Karpas-422 (cell line): ENCODE measurements at places on chromosomes 12 and 14. TPM values are rescaled to one million over a fixed set of nuclear protein-coding genes. Genes with fewer than 3 reads are reported as not detected.
A peak's percentile ranks its signal among the peaks of the same experiment; 100 is the strongest.

DNA sequence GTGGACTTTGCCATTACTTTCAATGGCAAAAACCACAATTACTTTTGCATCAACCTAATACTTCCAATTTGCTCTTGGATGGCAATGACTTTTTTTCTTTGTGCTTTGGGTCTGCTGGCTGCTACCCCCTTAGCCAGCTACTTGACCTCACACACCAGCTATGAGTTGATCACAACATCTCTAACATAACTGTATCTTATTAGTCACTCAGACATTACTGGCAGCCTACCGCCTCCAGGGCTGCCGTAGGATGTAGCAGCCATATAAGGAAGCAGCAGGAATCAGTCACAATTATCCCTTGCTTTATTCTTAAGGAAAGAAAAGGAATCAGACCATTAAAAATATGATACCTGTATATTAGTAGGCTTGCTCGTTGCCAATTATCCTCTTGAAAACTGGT lies 260.5 kb downstream of the ADAMTS20 start:
- no peak for DNase-seq

The KIF5A gene
- 21.5 and 24.0 TPM in 2 replicates for total RNA-seq

DNA sequence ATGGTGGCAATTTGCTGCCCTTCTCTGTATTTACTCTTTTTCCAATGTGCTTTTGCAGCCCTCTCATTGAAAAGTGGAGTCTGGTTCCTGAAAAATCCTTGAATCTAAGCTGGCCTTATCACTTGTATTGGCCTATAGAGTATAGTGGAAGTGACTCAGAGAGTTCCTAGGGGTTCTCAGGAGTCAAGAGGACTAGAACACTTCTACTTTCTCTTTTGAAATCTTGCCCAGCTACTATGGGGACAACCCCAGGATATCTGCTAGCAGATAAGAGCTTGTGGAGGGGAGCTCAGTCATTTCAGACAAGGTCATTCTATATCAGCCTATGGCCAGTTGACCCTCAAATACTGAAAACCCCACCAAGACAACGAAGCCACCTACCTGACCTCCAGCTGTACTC lies 26.7 kb upstream of the WSCD2 start:
- DNase-seq = no peak

DNA sequence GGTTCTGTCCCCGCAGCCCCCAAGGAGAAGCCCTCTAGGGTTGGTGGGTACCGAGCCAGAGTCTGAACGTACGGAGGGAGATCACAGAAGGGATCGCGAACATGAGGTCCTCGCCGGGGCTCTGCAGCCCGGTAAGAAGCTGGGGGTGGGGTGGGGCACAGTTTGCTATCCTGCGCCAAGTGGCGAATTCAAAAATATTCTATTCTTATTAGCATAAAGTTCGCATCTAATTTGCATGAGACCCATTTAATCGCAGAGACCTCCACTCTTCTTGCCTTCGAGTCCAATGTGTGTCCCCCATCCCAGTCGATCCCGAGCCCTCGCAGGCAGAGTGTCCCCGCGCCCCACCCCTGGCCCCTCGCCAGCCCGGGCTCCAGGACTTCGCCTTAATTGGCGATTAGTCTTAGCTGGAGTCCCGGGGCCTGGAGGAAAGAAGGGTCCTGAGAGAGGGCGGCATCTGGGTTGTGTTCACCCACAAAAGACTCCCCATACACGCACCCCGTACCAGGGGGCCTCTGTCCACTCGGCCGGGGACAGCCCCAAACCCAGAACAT lies 604 bp upstream of the ARHGEF25 start:
- no peak for DNase-seq

The OAS2 gene
- 3.0 and 6.3 TPM in 2 replicates for total RNA-seq

DNA sequence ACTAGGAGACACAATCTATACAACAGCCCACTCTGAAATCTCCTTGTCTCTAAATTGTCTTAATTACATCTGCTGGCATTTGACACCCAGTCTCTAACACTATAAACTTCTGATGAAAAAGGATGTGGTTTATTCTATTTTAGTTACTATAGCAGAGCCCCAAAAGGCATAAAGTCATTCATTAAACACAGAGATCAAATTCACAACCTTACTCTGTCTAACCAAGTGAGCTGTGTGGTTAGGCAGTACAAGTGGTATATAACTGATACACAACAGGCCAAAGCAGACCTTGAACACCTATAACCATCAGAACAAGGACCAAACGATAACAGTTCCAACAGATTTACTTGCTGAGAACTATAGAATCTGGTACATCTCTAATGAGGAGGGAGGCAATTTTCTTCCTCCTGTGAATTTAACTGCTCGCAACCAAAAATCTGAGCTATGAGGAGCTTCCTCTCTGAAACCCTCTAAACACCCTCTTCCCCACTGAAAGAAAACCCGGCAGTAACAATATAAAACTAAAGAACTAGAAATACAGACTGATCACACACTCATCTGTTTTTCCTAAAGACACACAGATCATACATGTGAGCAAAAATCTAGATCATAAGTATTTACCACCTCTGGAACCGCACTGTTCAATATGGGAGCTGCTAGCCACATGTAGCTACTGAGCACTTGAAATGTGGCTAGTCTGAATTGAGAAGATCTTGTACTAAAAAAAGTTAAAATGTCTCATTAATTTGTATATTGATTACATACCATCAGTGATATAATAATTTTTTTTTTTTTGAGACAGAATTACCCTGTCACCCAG lies 17.7 kb downstream of the SPPL3 start:
- DNase-seq = peak; percentile 67

The PLA2G1B gene
- total RNA-seq = not detected in 2 replicates

GRCh38 chr12:19498099-19498498 lies 58.8 kb downstream of the AEBP2 start:
- DNase-seq = no peak

DNA sequence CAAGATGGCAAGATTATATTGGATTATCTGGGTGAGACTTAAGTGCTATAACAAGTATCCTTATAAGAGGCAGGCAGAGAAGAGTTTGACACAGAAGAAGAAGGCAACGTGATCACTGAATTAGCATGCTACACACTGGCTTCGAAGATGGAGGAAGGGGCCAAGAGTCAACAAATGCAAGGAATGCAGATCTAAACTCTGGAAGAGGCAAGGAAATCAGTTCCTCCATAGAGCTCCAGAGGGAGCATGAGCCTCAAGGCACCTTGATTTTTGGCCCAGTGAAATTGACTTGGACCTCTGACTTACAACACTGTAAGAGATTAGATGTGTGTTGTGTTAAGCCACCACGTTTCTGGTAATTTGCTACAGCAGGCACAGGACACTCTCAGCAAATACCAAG lies 536.4 kb upstream of the SEL1L start:
- no peak for DNase-seq

- DNase-seq = no peak
Observed at GRCh38 chr12:122558745-122559641, 31.9 kb downstream of the KNTC1 start.

DNA sequence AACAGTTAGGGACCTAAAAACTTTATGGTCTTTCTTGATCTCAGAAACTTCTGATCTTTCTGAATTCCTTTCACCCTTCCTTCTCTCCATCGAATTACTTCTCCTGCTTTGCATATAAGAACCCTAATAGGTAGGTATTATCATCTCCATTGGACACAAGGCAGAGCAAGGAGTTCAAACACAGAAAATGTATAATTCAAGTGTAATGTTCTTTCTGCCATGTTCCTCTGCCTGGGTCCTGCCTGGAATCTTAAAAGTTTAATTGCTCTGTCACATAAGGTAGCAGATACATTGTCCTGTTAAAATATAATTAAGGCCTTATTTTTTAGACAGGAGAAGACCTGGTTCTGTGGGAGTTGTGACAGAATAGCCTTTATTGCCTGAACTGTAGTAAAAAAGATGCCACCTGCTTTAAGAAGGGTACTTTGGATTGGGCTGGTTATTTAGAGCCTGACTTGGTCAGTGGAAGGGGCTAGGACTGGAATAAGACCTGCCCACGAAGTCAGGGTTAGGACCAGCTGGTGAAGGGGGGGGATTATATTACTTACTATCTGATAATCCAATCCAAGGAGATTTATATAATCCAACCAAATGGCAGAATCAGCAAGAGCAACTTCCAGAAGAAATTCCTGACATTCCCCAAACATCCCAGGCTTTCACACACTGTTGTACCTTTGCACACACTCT lies 10.4 kb downstream of the G2E3 start:
- DNase-seq = no peak
